ENCODE measurements at places on chromosomes 4 and X.

GRCh38 chrX:31228909-31229308 lies 157.1 kb upstream of the FTHL17 start:
- no peak for DNase-seq

- no peak for DNase-seq
Observed at GRCh38 chr4:110639207-110640090, 16.6 kb upstream of the PITX2 start.

DNA sequence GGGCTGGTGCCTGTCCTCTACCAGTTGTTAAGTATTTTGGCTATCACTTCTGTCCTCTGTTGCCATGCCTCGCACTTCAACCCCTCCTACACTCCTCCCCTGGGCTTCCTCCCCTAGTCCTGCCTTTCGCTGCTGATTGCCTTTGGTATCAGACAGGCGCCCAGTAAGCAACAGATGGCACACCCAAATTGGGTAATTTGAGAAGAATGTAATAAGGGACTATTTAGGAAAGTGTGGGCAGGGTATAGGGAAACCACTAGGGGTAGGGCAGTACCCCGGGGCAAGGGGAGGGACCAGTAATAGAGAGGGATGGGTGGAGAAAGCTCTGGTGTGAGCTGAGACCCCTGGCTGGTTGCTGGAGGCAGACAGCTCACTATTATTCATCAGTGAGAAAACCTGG lies 172.7 kb upstream of the USP9X start:
- DNase-seq, result no peak

DNA sequence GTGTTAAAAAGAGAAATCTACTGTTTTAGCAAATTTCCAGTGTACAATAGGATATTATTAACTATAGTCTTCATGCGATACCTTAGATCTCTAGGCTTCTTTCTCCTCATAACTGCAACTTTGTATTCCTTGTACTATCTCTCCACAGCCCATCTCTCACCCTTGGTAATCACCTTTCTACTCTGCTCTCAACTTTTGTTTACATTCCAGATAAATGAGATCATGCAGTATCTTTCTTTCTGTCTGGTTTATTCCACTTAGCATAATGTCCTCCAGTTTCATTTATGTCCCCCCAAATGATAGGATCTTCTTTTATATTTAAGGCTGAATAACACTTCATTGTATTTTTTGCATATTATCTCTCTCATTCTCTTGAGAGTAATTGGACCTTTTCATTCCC lies 165.5 kb downstream of the HS3ST1 start:
- DNase-seq, result no peak

- no peak for DNase-seq
Observed at GRCh38 chrX:50198348-50198747, 2.5 kb downstream of the AKAP4 start.

GRCh38 chr4:175034986-175035705 lies 117.0 kb downstream of the ADAM29 start:
- DNase-seq, result no peak

DNA sequence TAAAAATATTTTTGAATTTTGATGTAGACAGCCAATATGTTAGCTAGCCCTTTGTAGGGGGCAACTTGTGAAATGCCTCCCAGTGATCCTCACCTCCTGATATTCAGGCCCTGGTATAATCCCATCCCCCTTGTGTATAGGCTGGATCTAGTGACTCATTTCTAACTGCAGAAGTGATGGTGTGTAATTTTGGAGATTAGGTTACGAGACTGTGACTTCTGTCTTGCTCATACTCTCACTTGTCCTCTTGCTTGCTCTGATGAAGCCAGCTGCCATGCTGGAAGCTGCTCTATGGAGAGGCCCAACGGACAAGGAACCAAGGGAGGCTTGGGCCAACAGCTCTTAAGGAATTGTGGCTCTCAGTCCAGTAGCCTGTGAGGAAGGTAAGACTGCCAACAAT lies 61.7 kb downstream of the GPR82 start:
- DNase-seq, result no peak

- DNase-seq, result no peak
Observed at GRCh38 chrX:112784692-112785091, 55.9 kb downstream of the AMOT start.

DNA sequence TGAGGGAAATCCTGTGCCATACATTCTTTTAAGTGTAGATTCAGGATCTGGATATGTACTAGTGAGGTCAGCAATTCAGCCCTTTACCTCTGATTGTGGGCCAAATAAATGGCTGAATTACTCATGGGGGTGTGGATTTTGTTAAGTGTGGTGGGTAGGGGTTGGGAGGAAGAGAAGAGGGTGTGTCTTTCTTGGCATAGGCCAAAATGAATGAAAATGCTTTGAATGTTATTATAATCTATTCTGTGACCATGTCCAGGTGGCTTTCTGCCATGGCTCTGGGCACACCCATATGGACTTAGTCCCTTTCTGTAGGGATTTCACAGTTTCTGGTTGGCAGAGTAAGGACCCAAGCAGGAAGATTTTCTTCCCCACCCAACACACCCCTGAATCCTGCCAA lies 244.3 kb downstream of the CBR4 start:
- no peak for DNase-seq

- no peak for DNase-seq
Observed at GRCh38 chr4:37715889-37716402, 29.8 kb upstream of the RELL1 start.

DNA sequence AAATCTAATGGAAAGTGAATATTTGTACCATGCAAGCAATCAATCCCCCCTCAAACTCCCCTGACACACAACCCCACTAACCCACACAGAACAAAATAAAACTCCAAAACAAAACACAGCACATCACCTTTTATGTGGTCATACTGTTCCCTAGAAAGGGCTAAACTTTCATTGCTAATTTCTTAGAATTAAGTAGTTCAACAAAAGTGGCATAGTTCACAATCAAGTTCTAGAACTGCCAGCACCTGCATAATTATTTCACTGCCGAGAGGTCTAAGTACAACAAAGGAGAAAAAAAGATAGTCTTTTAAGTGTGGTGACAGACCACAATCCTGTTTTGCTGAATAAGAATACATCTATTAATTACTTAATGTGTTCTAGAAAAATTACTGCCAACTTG lies 58.8 kb downstream of the AMMECR1 start:
- DNase-seq, result no peak

GRCh38 chrX:140815868-140816267 lies 106.3 kb downstream of the LINC00632 start:
- DNase-seq, result no peak

GRCh38 chrX:20500171-20500865 lies 233.6 kb upstream of the RPS6KA3 start:
- DNase-seq, result no peak

GRCh38 chr4:158688813-158689212 lies 16.7 kb downstream of the ETFDH start:
- DNase-seq, result no peak

DNA sequence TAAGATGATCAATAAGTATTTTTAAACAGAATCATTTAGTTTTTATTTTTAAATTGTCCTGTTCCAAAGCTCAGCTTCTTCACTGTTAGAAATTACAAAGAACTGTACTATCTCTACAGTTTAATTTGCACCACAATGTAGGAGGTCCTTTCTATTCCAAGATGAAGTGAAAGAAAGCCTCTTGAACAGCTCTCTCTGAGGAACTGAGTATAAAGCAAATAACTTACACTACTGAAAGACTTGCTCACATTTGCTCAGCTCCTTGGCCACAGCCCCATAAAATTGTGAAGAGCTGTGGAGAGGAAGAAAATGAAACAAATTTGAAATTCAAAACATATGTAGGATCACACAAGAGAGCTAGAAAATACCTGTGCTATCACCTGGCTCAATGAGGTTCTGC lies 68.6 kb downstream of the ENPEP start:
- DNase-seq, result no peak

GRCh38 chrX:150201391-150201790 lies 161.7 kb upstream of the MAMLD1 start:
- no peak for DNase-seq

DNA sequence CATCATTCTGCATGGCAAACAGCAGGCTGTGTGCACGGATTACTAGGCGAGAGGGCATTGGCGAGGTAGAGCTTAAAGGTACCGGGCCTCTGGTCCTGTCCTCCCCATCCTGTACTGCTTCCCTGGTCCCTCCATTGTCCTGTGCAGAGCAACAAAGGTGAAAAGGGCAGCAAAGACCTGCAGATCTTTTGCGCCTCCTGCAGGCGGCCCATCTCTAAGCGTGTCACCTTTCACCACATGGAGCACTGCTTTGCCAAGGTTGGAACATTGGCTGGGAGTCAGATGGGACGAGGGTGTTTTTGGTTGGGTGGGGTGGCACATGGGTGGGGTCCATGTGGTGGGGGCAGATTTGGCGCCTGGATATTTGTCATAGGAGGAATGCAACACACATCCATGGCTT lies 64.7 kb upstream of the UXT start:
- DNase-seq, result no peak

DNA sequence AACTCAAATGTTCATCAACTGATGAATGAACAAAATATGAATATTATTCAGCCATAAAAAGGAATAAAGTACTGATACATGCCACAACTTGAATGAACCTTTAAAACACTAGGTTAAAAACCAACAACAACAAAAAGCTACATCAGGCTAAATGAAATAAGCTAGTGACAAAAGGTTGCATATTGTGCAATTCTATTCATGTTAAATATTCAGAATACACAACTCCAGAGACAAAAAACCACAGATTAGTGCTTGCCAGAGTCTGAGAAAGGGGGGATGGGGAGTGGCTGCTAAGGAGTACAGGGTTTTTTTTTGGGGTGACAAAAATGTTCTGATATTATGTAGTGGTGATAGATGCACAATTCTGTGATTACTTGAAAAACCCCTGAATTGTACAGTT lies 58.5 kb downstream of the HAUS3 start:
- no peak for DNase-seq

GRCh38 chrX:96435378-96436035 lies 249.1 kb upstream of the DIAPH2 start:
- no peak for DNase-seq

DNA sequence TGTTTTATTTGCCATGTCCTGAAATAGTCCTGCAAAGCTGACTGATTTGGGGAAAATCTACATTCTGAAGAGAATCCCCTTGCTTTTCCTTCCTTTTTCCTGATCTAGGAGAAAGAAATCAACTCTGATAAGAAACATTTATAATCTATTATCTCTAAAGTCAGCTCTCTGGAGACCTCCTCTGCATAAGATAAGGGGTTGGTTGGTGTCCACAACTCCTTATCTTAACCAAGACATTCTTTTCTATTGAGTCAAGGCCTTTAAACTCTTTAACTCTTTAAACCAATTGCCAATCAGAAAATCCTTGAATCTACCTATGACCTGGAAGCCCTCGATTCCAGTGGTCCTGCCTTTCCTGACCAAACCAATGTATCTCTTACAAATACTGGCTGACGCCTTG lies 373.6 kb upstream of the RASGEF1B start:
- no peak for DNase-seq

DNA sequence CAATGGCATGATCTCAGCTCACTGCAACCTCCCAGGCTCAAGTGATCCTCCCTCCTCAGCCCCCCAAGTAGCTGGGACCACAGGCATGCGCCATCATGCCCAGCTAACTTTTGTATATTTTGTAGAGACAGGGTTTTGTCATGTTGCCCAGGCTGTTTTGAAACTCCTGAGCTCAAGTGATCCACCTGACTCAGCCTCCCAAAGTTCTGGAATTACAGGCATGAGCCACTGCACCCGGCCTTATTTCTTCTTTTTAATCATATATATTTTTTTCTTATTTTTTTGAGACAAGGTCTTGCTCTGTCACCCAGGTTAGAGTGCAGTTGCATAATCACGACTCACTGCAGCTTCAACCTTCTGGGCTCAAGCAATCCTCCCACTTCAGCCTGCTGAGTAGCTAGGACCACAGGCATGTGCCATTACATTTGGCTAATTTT lies 184.0 kb downstream of the TSPAN5 start:
- DNase-seq, result peak; percentile 65

DNA sequence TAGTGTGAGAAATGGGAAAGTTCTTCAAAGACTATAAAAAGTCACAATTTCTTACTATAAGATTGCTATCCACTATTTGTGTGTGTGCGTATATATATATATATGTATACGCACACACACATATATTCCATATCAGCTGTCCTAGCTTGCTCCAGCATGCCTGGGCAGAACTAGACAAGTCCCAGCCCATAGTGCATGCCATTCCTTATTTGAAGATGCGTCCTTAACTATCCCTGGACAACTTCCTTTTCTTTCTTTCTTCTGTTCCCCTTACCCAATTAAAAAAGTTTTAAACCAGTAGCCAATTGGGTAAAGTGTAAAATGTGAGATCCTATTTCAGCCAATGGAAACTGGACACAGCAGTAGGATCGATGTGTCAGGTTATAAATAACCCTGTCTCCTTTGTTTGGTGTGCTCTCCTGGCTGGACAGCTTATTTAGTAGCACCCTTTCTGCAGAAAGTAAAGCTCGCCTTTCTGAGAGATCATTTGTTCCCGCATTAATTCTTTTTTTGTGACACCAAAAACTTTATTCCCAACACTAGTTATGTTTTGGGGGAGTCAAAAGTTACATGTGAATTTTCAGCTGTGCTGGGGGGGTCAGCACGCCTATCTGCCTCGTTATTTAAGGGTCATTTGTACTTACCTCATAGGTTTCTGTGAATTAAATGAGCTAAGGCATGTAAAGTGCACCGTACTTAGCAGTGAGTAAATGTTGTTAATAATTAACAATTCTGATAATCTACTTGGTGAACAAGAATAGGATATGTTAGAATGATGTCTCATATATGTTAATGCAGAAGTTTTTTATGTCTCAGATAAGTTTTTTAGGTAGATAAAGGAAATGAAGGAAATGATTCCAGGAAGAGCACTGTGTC lies 40.9 kb downstream of the KDM6A start:
- no peak for DNase-seq

- DNase-seq, result no peak
Observed at GRCh38 chr4:70849291-70849690, 9.6 kb upstream of the GRSF1 start.

- no peak for DNase-seq
Observed at GRCh38 chr4:118967393-118967792, 78.7 kb downstream of the SYNPO2 start.

DNA sequence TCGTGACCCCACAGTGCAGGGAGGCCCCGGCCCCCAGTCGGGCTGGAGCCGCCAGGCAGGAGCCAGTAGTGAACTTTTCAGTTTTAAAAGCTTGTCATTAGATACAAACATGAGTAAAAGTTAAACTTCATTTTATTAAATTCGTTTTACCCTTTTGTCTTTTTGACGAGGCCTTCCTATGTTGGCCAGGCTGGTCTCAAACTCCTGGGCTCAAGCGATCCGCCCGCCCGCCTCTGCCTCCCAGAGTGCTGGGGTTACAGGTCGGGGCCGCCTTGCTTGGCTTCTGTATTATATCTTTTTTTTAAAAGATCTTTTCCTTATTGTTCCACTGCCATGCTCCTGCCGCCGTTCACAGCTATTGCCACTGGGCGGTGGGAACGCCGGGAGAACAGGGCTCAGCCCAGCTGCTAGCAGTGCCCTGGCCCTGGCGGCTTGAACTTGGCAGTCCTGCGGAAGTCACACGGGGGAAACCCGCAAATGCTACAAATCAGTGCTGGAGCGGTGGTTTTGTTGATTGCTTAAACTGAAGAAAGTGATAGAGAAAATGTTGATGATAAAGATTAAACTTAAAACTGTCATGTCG lies 968 bp upstream of the NELFA start:
- DNase-seq, result no peak

GRCh38 chrX:20231598-20231997 lies 35.1 kb downstream of the RPS6KA3 start:
- peak; percentile 12 for DNase-seq

Measured in AG04449 (cell line).